ENCODE measurements at places on chromosomes 2 and 18. TPM values are rescaled to one million over a fixed set of nuclear protein-coding genes. Genes with fewer than 3 reads are reported as not detected.

Gene SNED1
- 7.1 TPM for total RNA-seq

Gene BCL2L11
- total RNA-seq, result 21.7 TPM

Gene PID1
- 2.1 TPM for total RNA-seq

Gene MFSD6
- 10.9 TPM for total RNA-seq

Gene RND3
- total RNA-seq, result 144 TPM

Gene RAB6C
- 0.16 TPM for total RNA-seq

Gene LRRC30
- total RNA-seq, result not detected

Gene TMEM247
- not detected for total RNA-seq

Gene SP140
- 0.54 TPM for total RNA-seq

Gene ANTXR1
- total RNA-seq, result 144 TPM

Gene RAB1A
- 126 TPM for total RNA-seq

Gene GCG
- total RNA-seq, result 0.36 TPM

Gene GALR1
- not detected for total RNA-seq

Gene MERTK
- total RNA-seq, result 27.3 TPM

Gene SCN2A
- total RNA-seq, result 1.9 TPM

Gene SERPINB13
- 0.27 TPM for total RNA-seq

Gene KCNE4
- 9.2 TPM for total RNA-seq

Gene SERPINB2
- total RNA-seq, result 1.00 TPM

Gene HPCAL1
- 17.5 TPM for total RNA-seq

Gene RAB17
- 11.0 TPM for total RNA-seq

Gene SP100
- total RNA-seq, result 47.4 TPM

Gene HSPE1
- total RNA-seq, result 96.4 TPM

Gene MYOM1
- total RNA-seq, result 1.2 TPM

Gene LDLRAD4
- total RNA-seq, result 26.2 TPM

Gene IGFBP5
- total RNA-seq, result 456 TPM

Gene BUB1
- total RNA-seq, result 21.2 TPM

Gene LBX2
- 0.86 TPM for total RNA-seq

Gene REG3A
- total RNA-seq, result not detected

Gene METTL8
- total RNA-seq, result 39.6 TPM

Gene POTEI
- 7.0 TPM for total RNA-seq

Gene COL6A3
- total RNA-seq, result 544 TPM

Gene KIF5C
- total RNA-seq, result 1.3 TPM

Gene SERPINB10
- total RNA-seq, result not detected

Gene ANKRD30BL
- not detected for total RNA-seq

Gene MGAT4A
- 16.7 TPM for total RNA-seq

Gene TEKT4
- total RNA-seq, result not detected

Gene RAB3GAP1
- 35.2 TPM for total RNA-seq

Gene COLEC11
- 10.1 TPM for total RNA-seq

Gene STK36
- 127 TPM for total RNA-seq

Gene FIGN
- total RNA-seq, result 11.5 TPM

Gene PAX8
- total RNA-seq, result 0.13 TPM

Gene ZSWIM2
- total RNA-seq, result not detected

Gene SLC38A11
- total RNA-seq, result 0.59 TPM

Gene FSHR
- not detected for total RNA-seq

Gene WNT6
- total RNA-seq, result 118 TPM

Gene TUBA3E
- not detected for total RNA-seq
